Fibroblast of skin of left biceps (primary cell): ENCODE measurements at places on chromosomes 7 and 10.

DNA sequence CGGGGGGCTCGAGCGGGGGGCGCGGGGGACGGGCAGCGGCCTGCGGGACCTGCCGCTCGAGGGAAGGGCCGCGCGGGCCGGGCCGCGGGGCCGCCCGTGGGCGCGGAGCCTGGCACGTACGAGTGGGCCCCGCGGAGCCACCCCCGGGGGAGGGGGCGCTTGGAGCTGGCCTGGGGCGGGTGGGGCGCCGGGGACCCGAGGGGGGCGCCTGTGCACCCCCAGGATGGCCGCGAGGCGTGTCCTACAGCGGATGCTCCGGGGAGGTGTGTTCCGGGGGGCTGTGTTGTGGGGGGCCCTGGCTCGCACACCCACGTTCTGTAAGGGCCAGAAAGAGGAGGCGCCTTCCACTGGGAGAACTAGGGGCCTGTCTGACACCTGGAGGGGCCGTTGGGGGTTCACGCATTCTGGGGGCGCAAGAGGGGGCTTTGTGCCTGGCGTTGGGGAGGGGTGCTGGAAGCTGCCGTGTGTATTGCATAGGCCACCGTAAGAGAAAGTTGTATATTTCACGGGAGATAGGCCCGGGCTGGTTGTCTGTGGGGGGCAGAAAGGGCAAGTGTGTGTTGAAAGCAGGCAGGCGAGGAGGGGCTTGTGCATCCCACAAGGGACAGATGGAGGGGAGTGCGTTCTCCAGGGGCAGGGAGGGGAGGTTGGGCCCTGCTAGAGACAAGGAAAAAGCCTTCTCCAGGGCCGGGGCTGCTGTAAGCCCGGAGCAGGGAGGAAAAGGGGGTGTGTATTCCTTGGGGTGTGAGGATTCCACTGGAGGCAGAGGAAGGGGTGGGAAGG, 663 bp downstream of the VPS37D start:
- no peak for DNase-seq

GRCh38 chr10:112758961-112759360, 191.1 kb upstream of the TCF7L2 start:
- DNase-seq: no peak

- DNase-seq: no peak
Measured at GRCh38 chr10:126224967-126225671, 163.2 kb downstream of the ADAM12 start.

GRCh38 chr7:159120540-159120919, 24.1 kb downstream of the VIPR2 start:
- no peak for DNase-seq

DNA sequence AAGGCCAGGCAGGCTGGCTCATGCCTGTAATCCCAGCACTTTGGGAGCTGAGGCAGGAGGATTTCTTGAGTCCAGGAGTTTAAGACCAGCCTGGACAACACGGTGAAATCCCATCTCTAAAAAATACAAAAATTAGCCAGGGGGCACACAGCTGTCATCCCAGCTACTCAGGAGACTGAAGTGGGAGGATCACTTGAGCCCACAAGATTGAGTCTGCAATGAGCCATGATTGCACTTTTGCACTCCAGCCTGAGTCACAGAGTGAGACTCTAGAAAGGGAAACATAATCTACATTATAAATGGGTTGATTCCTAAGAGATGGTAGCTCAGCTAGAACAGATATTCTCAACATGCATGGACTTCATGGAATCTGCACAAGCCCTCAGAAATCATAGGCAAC, 6.3 kb upstream of the LIPF start:
- no peak for DNase-seq

DNA sequence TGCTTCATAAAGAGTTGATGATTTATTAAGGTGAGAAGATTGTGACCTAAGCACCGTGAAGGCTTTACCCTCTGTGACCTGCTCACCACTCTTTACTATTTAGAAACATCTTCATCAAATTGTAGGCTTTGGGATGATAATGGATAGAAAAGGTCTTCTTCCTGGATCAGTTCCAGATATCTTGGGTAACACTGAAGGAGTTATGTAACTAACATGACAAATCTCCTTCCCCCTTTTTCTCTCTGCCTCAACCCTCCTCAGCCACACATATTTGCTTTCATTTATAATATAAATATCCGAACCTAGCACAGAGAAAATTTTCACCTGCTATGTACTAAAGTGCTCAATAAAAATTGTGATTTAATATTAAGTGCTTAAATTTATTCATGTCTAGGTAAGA, 151.5 kb downstream of the FRMD4A start:
- DNase-seq: no peak
